ENCODE measurements at places on chromosomes 5 and 9. TPM values are rescaled to one million over a fixed set of nuclear protein-coding genes. Genes with fewer than 3 reads are reported as not detected.

The CDC20B gene
- total RNA-seq: not detected

The DRD1 gene
- 0.51 TPM for total RNA-seq

The CCL27 gene
- 0.22 TPM for total RNA-seq

The MEF2C gene
- 0.02 TPM for total RNA-seq

The C5orf52 gene
- not detected for total RNA-seq

The LCN12 gene
- 0.81 TPM for total RNA-seq

The RANBP3L gene
- total RNA-seq: not detected

The SLC6A7 gene
- total RNA-seq: not detected

The SPATA31E1 gene
- not detected for total RNA-seq

The FAM114A2 gene
- total RNA-seq: 9.3 TPM

The ALDH1A1 gene
- 5,360 TPM for total RNA-seq

The LCP2 gene
- not detected for total RNA-seq

The PCDHB15 gene
- total RNA-seq: 0.10 TPM

The NR2F1-AS1 gene
- total RNA-seq: 4.0 TPM

The PCDHA10 gene
- not detected for total RNA-seq

The SLC4A9 gene
- total RNA-seq: not detected

The MZB1 gene
- not detected for total RNA-seq

The THBS4 gene
- total RNA-seq: not detected

The PLAC8L1 gene
- not detected for total RNA-seq

The PRDM9 gene
- not detected for total RNA-seq

The EDIL3 gene
- total RNA-seq: 0.25 TPM

The BSPRY gene
- 0.03 TPM for total RNA-seq

The FSD1L gene
- 4.4 TPM for total RNA-seq

The FOXD4 gene
- total RNA-seq: 0.56 TPM

The HMGCS1 gene
- 53.7 TPM for total RNA-seq

The CA9 gene
- total RNA-seq: 7.3 TPM

The CCDC192 gene
- total RNA-seq: not detected

The PCDHGA12 gene
- total RNA-seq: not detected

The CTNNAL1 gene
- total RNA-seq: 49.0 TPM

The CARTPT gene
- not detected for total RNA-seq

The NUTM2G gene
- not detected for total RNA-seq

The PPIC gene
- 17.8 TPM for total RNA-seq

Data from A549 treated with RU486 at 1 μM for 4 hours (cell line).